ENCODE measurements at places on chromosomes 1 and 21. TPM values are rescaled to one million over a fixed set of nuclear protein-coding genes. Genes with fewer than 3 reads are reported as not detected.

Gene OR10J1
- total RNA-seq: 6.7 TPM

Gene AGL
- total RNA-seq: 25.0 TPM

Gene PTCH2
- total RNA-seq: 0.72 TPM

Gene AKR7A3
- 0.96 TPM for total RNA-seq

Gene CATSPER4
- 1.7 TPM for total RNA-seq

Gene CCDC17
- 1.9 TPM for total RNA-seq

Gene PRAMEF1
- 6.7 TPM for total RNA-seq

Gene LY9
- total RNA-seq: 11.6 TPM

Gene GCSAML
- total RNA-seq: 0.48 TPM

Gene LMX1A
- total RNA-seq: 0.72 TPM

Gene UBE2Q1
- total RNA-seq: 13.7 TPM

Gene AADACL3
- 5.8 TPM for total RNA-seq
